HepG2 (cell line): ENCODE measurements at places on chromosomes 11 and 22. TPM values are rescaled to one million over a fixed set of nuclear protein-coding genes. Genes with fewer than 3 reads are reported as not detected.

DNA sequence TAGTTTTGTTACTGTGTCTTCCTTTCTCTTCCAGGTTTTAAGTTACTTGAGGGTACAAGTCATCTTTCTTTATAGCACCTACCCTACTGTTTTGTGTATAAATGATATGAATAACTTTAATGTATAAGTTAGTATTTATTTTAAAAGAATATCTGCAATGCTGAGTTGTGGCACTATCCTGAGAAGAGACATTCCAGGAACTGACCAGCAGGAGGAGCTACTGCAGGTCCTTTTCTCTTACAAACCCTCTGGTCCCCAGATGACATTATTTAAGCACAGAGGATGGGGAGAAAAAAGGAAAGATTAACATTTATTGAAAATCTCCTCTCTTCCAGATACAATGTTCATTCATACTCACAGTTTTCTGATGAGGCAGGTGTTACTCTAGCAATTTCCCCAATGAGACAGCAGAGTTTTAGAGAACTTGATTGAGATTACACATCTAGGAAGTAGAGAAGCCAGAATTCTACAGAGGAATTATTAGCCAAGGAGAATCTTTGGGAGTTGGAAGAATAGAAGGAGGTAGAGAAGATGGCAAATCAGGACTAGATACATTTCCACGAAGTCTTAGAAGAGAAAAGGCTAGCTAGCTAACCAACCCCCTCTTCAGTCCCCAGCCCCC lies 541.2 kb upstream of the API5 start:
- peak; percentile 30 for DNase-seq

GRCh38 chr11:63417174-63417852 lies 47.7 kb downstream of the SLC22A9 start:
- no peak for DNase-seq

Gene C2CD3
- 6.4 and 8.0 TPM in 2 replicates for total RNA-seq

DNA sequence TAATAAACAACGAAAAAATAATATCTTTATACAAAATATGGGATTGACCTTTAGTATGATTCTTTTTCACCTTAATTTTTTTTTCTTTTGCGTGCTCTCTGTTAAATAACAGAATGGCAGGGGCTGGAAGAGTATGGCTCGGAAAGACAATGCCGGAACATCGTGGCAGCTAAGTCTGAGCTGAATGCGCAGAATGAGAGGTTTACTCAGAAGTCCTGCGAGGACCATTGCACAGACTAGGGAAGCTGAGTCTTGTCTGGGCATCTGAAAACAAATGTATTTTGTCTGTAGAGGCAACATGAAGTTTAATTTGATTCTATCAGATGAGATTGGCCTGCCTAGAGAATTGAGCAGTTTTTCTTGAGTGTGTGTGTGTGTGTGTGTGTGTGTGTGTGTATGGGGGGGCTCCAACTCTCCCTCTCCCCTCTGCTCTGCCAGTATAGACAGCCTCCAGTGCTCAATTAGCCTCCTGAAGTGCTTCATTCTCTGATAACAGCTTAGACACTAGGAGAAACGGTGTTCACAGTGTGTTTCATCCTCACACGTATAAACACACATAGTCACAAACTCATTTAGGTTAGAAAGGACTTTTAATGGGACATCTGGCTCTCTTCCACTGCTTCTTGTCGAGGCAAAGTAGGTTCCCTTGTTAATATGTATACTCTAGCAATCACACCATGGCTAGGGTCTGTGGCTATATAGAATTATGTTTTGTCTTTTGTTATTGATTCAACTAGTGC lies 244.3 kb upstream of the SORL1-AS1 start:
- no peak for DNase-seq

DNA sequence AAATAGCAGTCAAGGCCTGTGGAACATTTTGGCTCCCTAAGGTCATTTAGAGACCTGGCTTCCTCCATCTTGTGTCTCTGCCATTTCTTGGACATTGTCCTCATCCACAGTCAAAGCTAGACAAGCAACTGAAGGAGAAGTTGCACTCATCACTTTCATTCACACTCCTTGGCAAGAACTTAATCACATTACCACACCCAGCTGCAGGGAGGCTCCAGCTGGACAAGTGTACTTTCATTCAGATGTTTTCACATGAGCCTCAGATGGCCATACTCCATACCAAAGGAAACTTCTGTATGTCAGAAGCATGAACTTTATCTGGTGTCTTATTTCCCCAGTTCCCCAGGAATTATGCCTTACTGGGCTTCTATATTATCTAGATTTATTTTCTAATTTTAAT lies 537.4 kb downstream of the TMEM135 start:
- DNase-seq, result no peak

- DNase-seq, result no peak
Observed at GRCh38 chr11:22459048-22459447, 120.9 kb downstream of the SLC17A6 start.

Gene NCAM1
- not detected in 2 replicates for total RNA-seq

DNA sequence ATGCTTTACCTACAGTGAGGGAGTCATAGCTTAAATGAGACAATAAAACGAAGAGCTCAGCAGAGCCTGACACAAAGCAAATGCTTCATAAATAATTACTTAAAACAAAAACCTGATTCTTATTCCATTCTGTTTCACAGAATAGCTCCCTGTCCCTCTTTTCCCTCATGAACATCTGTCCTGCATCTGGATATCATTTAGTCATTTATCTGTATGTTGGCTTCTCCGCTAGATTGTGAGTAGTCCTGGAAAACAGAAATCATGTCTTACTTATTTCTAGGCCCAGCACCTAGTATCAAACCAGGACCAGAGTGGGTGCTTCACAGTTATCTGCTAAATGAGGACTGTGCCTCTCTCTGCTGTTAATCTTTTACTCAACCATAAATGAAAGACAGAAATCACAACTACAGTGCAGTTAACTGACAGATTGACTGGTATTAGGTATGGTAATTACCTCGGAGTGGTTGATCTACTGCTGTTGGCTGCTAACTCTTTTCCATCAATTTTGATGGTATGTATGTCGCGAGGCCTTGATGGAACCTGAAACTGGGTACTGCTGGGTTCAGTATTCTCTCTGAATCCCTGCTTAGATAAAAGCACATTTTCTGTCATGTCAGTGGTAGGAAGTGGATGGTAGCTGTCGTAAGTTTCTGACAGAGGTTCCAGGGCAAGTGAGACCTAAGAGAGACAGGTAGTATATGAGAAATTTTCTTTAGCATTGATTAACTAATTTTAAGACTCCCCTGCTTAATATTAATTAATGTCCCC lies 31.5 kb downstream of the C2CD3 start:
- no peak for DNase-seq

GRCh38 chr11:61974766-61975631 lies 7.6 kb upstream of the FTH1 start:
- peak; percentile 81 for DNase-seq

DNA sequence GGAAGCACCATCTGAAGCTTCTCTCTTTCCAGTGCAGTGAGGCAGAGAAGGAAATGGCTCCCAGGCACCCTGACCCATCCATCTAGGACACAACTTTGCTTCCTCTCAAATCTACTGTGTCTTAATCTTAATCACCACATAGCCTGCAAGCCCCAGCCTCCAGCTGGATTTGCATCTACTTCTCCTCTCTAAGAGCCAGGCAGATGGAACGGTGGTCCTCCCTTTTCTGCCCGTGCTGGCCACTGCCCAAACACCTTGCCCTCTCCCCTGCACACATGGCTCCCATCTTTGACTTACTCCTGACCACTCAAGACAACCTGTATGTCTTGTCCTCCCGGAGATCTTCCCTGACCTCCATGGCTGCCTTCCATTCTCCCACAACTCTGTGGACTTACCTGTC lies 7.4 kb downstream of the MS4A10 start:
- no peak for DNase-seq

GRCh38 chr11:117876059-117876340 lies 458 bp downstream of the FXYD6 start:
- DNase-seq, result no peak

DNA sequence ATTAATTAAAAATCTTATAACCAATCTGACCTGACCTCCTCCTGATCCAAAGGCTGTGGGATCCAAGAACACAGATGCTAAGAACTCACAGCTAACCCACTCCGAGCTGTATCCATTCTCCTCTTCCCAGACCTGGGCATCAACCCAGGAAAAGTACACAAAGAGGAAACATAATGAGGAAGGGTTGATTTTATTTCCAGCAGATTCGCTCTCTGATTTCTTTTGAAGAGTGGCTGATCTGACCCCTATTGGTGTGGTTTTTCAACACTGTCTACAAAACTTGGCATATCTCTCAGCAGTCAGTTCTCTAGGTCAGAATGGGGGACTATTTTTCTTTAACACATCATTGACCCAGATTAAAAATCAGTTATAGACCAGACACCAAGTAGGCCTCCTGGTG lies 201.9 kb upstream of the UBASH3B start:
- DNase-seq, result no peak

- DNase-seq, result no peak
Observed at GRCh38 chr22:22768885-22769284, 118.7 kb upstream of the IGLL5 start.

- DNase-seq, result peak; percentile 96
Observed at GRCh38 chr11:68315171-68315920, 3.0 kb downstream of the LRP5 start.

Gene MUC6
- total RNA-seq, result not detected in 2 replicates

DNA sequence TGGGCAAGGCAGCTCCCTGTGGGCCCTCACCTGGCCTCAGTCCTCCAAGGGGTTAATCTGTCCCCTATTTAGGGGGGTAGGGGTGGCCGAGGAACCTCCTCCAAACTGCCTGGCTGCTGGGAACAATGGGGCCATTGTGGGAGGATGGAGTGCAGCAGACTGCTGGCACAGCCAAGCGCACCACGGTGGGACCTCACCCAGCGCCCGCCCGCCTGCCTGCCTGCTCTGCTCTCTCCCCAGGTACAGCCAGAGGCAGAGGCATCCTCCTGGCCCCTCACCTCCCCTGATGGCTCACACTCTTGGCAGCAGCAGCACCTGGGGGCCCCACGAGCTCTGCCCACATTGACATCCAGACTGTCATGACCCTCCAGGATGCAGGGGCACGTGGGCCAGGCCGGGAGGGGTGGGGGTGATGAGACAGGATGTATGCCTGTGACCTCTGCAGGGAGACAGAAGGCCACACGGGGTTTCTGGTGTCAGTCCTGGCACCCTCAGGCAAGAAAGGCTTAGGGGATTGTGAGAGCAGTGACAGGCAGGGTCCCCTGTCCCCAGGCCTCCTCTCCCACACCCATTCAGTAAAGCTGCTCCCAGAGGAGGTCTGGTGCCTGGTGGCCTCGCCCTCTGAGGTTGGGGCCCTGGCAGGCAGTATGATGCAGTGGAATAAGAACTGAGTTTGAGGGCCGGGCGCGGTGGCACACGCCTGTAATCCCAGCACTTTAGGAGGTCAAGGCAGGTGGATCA lies 11.4 kb downstream of the BCL9L start:
- DNase-seq, result peak; percentile 53

Gene ACER3
- 8.4 and 9.8 TPM in 2 replicates for total RNA-seq

- no peak for DNase-seq
Observed at GRCh38 chr11:80355251-80355650, 914.4 kb upstream of the TENM4 start.

- DNase-seq, result no peak
Observed at GRCh38 chr22:24681236-24681635, 78.2 kb downstream of the GGT1 start.

Gene CWF19L2
- total RNA-seq, result 18.6 and 24.5 TPM in 2 replicates

Gene TREH
- total RNA-seq, result 0.46 and 0.86 TPM in 2 replicates

GRCh38 chr22:48299801-48300200 lies 1527.9 kb downstream of the BRD1 start:
- DNase-seq, result no peak

Gene APOA5
- total RNA-seq, result 21.9 and 49.1 TPM in 2 replicates

Gene FAM180B
- total RNA-seq, result 0.40 and 0.42 TPM in 2 replicates

DNA sequence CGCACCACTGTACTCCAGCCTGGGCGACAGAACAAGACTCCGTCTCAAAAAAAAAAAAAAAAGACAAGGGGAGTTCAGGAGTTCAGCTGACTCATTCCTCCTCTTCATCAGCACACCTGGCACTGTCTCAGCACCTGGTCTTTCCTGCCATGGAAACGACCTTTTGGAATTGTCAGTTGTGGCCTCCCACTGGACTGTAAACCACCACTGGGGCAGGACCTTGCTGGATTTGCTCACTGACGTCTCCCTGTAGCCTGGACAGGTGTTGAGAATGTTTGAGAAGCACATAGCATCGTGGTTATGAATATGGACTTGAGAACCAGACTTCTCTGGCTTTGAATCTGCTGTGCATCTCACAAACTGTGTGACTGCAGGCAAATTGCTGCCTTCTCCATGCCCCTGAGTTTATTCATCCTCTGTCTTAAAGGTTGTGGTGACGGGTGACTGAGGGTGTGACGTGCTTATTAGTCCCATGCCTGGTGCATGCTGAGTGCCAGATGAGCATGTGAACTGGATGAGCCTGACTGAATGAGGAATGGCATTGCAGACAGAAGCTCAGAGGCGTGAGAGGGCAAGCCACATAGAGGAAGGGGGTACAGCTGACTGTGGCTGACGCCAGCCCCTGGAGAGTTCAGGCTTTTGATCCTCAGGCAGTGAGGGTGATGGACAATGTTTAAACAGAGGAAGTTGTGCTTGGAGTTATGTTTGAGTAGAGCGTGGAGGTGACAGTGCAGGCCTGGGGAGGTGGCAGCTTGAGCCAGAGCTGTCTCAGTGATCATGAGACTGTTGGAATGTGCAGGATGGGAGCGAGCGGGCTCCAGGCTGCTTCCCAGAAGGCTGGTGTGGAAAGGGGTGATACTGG lies 12.7 kb downstream of the TOM1 start:
- peak; percentile 90 for DNase-seq
